Type B pancreatic cell (in vitro differentiated cells): ENCODE measurements at places on chromosomes 16 and 17.

DNA sequence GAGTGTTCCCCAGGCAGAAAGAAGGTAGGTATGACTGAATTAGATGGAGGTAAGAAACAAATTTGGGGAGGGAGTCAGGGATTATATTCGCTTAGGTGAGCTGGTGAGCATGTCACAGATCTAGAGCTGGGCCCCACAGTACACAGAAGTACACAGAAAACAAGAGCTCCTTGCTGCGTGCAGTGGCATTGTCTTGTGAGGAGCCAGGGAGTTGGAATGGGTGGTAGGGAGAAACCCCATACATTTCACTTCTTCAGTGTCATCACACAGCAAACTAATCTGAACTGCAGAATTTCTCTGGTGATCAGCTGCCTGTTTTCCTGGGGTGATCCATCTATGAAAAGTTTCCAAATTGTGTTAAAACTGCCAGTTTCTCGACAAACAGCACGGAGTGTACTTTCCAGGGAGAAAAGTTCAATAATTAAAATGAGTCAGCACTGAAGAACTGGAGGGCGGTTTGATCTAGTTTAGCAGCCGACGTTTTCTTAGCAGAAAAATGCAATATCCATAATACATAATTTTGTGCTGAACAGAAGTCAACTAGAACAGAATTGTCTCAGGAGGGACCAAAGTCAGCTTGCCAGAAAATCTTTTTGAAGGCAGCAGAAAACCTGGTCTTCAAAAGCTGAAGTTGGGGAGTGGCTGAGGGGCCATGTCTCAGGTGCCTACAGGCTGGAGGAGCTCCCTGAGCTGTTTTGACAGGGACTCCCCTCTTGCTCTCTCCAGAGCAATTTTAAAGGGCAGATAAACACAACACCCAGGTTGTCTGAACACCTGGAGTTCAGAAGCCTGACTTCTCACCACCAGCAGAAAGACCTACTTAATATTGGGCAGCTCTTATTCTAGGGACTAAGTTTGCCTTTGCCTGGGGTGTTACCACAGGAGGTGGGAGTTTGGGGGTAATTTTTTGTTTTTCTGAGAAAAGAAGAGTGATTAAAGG is 448.6 kb downstream of the CA10 start:
- no peak for DNase-seq

GRCh38 chr16:280991-281659 is 734 bp downstream of the ARHGDIG start:
- DNase-seq, result no peak

- DNase-seq, result no peak
These were observed 8.1 kb downstream of the SLC5A11 start for GRCh38 chr16:24853830-24854229.

DNA sequence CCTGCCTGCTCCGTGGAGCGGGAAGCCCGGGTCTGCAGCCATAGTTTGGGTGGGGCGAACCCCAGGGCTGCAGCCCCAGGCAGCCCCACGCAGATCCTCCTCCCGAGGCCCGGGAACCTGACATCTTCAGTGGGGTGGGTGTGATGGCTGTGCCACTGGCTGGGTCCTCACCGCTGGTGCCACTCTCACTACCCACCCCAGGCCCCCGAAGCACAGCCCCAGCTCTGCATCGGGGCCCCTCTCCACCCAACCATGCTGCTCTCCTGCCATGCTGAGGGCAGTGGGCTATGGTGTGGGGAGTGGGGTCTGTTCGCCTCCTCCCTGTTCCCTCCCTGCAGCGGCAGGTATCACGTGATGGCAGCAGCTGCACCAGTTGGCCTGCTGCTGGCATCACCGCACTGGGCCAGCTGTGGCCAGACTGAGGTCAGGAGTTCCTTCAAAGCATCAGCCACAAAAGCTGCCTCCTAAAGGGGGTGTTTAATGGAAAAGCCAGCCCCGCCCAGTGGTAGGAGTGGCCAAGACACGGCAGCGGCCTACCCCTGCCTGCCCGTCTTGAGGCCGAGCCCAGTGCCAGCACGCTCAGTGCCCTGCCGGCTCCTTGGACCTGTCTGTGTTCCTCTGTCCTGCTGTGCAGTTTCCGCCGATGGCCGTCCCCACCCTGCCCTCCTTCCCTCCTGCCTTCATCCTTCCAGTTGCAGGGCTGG is 10.8 kb downstream of the KCTD5 start:
- no peak for DNase-seq

DNA sequence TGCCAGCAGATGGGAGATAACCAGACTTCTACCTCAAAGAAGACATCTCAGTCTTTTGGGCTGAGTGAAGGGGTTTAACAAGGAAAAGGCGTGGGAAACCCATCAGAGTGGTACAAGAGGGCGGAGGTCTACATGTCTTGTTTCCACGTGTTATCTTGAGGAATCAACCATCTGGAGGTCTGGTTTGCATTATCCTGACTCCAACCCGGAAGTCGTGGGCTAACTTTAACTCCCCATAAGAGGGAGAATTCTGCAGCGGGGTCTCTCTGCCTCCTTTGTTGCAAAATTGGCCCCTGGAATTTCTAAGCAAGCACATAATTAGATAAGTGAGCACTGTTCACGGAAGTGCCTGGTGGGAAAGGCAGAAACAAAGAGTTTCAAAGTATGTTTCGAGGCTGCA is 398.7 kb upstream of the C16orf82 start:
- no peak for DNase-seq
